ENCODE measurements at places on chromosomes 7 and 10. TPM values are rescaled to one million over a fixed set of nuclear protein-coding genes. Genes with fewer than 3 reads are reported as not detected.

DNA sequence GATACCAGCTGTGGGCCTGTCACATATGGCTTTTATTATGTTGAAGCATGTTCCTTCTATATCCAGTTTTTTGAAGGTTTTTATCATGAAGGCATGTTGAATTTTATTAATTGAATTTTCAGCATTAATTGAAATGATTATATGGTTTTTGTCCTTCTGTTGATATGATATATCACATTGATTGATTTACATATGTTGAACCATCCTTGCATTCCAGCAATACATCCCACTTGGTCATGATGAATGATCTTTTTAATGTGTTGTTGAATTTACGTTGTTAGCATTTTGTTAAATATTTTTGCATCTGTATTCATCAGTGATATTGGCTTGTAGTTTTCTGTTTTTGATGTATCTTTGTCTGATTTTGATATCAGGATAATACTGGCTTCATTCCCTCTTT is 21.2 kb downstream of the PRSS37 start:
- DNase-seq = no peak

- DNase-seq = no peak
Measured at GRCh38 chr7:94486216-94486615, 23.4 kb upstream of the CASD1 start.

ERVW-1 gene
- not detected for total RNA-seq

PON3 gene
- total RNA-seq = not detected

GRCh38 chr10:73366381-73367298 is 8.0 kb upstream of the CFAP70 start:
- no peak for DNase-seq

EBF3 gene
- not detected for total RNA-seq

TLL2 gene
- 0.02 TPM for total RNA-seq

GRCh38 chr10:85642082-85642420 is 724.5 kb downstream of the GRID1 start:
- DNase-seq = no peak

- DNase-seq = no peak
Measured at GRCh38 chr10:113891476-113891875, 37.0 kb downstream of the NHLRC2 start.

DNA sequence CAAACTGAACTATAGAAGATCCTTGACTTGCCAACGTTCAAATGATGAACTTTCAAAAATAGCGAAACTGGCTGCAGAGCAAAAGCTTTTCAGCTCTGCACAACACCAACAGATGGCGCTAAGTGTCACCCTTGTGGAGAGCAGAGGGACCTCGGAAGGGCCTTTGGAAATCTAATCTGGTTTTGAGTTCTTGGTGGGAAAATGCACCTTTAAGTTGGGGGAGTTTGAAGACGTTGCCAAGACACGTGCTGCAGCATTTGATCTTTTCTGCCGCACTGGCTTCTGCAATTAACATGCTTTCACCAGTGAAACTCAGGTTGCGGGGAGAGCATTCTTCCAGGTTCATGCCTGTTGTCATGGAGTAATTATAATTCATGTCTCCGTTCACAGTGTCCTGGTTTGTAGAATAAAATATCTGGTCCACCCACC is 26.3 kb upstream of the WDR11 start:
- DNase-seq = peak; percentile 38

Measured in activated CD4-positive, alpha-beta T cell treated with anti-CD3 and anti-CD28 coated beads for 36 hours (primary cell).